Panc1 (cell line): ENCODE measurements at places on chromosomes 12 and 14.

GRCh38 chr14:60753264-60754119 lies 18.9 kb downstream of the MNAT1 start:
- DNase-seq = no peak

DNA sequence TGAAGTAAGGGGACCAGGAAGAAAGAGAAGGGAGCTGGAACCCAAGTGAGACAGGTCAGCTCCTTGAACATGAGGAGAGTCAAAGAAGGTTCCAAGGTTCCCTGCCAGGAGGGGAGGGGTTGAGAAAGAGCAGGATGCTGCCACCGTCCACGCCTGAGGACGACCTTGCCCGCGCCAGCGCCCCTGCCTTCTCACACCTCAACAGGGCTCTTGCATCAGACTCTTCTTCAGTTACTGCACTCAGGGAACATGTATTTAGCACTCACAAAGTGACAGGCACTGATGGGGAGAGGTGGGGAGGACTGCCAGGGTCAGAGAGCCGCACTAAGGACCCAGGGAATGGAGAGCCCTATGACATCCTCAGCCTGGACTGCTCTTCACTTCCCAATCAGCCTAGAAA lies 102.1 kb upstream of the NUDT4 start:
- no peak for DNase-seq

DNA sequence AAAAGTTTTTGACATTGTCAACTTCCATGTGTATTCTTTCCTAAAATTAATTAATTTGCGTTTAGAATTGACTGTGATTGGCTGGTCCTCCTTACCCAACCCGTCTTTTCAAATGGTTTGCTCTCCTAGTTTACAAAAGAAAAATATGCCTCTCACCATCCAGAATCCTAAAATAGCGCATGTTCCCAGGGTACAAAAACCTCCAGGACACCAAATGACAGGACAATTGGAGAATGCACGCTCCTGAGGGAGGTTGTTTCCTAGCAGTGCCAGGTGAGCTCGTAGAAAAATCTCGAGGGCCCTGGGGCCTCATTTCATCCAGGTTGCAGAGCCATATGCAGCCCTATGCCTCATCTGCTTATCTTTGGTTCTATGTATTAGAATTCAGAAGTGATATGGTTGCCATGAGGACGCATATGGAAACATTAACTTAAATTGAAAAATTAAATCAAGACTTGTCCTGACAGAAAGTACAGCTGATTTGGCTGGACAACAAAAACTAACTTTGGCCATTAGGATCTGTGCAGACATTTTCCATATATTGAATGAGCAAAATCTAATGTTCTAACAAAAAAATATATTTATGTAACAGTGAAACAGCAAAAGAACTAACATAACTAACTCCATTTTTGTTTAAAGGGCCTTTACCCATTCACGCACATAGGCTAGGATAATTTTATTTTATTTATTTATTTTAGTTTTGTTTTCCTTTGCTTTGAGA lies 28.2 kb upstream of the EGLN3 start:
- DNase-seq = no peak

- no peak for DNase-seq
Observed at GRCh38 chr12:47102406-47102805, 22.6 kb upstream of the AMIGO2 start.

- DNase-seq = no peak
Observed at GRCh38 chr12:91774434-91774921, 371.2 kb downstream of the BTG1 start.

DNA sequence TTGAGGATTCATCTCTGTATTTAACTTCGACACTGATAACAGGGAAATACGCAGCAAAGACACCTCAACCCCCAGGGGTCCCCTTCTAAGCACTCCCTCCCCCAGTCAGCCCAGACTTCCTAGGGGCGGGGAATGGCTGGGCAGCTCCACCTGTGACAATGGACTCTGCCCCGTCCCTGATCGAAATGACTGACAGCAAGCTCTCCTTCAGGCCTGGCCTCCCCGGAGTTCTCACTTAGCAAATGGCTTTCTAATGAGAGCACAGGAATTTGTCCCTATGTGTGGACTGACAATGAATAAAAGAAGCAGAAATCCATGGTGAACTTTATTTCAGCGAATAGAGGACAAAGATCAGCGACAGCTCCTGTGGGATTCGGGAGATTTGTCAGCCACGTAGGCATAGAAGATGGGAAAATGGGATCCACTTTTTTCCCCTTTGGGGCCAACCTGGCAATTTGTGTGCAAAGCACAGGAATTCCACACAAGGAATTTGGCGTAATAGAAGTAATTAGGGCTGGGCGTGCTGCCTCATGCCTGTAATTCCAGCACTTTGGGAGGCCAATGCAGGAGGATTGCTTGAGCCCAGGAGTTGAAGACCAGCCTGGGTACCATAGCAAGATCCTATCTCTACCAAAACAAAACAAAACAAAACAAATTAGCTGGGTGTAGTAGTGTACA lies 63.8 kb downstream of the TNFAIP2 start:
- no peak for DNase-seq

- DNase-seq = no peak
Observed at GRCh38 chr14:26204728-26205479, 392.9 kb downstream of the NOVA1 start.

DNA sequence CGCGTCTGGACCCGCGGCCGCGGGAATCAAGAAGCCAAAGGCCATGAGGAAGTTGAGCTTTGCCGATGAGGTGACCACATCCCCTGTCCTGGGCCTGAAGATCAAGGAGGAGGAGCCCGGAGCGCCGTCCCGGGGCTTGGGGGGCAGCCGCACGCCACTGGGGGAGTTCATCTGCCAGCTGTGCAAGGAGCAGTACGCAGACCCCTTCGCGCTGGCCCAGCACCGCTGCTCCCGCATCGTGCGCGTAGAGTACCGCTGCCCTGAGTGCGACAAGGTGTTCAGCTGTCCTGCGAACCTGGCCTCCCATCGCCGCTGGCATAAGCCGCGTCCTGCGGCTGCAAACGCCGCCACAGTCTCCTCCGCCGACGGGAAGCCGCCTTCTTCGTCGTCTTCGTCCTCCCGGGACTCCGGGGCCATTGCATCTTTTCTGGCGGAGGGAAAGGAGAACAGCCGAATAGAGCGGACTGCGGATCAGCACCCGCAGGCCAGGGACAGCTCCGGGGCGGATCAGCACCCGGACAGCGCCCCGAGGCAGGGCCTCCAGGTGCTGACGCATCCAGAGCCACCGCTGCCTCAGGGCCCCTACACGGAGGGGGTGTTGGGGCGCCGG lies 1.0 kb downstream of the INSM2 start:
- DNase-seq = no peak

GRCh38 chr14:101623685-101624444 lies 62.6 kb downstream of the DIO3 start:
- DNase-seq = no peak

DNA sequence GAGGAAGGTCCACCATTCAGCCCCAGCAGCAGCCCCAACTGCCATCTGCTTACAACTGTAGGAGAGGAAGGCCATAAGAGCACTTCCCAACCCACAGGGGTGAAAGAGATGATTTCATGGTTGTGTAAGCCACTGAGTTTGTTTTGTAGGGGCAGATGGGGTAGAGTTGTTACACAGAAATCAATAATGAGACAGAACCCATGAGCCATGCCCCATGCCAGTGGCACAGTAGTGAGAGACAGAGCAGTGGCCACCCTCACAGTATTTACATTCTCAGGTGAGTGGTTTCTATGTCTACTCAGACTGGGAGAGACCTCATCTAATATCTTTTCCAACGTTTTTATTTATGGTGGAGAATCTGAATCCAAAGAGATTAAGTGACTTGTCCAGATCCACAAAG lies 68.6 kb downstream of the NUAK1 start:
- no peak for DNase-seq

DNA sequence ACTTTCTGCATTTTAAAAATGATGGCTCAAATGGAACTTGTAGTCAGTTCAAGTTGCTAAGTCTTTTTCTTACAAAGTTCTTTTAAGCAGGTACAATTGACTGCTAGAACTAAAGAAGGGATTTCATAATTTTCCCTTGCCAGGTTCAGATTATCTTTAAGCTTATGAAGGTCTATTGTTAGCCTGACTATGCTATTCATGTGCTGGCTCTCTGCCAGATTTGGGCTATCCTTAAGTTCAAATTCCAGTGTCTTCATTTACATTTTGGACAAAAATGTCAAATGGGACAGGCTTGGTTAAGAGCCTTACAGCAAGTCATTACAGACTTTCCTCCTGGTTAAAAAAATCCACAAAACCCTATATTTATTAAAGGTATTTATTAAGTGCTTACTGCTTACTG lies 42.3 kb downstream of the INSM2 start:
- no peak for DNase-seq

GRCh38 chr12:20097626-20098025 lies 270.7 kb upstream of the PDE3A start:
- DNase-seq = no peak

DNA sequence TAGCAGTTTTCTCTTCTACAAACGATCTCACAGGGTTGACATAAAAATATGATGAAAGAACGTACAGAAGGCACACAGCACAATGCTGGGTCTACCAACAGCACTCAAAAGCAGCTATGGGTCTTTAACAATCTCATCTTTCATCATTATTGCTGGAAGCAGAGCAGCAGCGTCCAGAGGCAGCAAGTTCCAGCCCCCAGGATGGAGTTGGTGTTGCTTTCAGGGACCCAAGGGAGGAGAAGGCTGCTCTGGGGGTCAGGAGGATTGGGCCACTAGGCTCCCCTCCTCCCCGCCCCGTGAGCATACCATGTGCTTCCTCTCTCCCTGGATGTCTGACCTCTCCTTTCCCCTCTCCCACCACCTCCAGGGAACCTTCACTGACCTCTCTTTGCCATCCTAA lies 13.3 kb downstream of the KCTD10 start:
- no peak for DNase-seq

GRCh38 chr12:116876151-116876869 lies 4.9 kb downstream of the HRK start:
- no peak for DNase-seq

DNA sequence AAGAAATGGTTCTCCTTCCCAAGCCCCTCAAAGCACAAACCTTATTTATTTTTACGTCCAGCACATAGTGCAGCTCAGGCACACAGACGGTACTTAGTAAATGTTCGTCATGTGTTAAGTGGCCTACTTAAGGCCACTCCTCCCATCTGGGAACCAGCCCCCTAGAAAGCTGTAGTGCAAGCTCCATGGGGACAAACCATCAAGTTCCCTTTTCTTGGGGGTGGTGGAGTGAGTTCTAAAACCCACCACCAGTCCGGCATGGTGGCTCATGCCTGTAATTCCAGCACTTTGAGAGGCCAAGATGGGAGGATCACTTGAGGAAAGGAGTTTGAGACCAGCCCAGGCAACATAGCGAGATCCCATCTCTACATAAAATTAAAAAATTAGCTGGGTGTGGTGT lies 49.4 kb downstream of the PITPNM2 start:
- no peak for DNase-seq

- DNase-seq = no peak
Observed at GRCh38 chr14:46034305-46034704, 617.3 kb downstream of the RPL10L start.

- no peak for DNase-seq
Observed at GRCh38 chr12:104823985-104824461, 134.1 kb downstream of the SLC41A2 start.

- DNase-seq = no peak
Observed at GRCh38 chr14:106528717-106529116, 1002.3 kb downstream of the TMEM121 start.

DNA sequence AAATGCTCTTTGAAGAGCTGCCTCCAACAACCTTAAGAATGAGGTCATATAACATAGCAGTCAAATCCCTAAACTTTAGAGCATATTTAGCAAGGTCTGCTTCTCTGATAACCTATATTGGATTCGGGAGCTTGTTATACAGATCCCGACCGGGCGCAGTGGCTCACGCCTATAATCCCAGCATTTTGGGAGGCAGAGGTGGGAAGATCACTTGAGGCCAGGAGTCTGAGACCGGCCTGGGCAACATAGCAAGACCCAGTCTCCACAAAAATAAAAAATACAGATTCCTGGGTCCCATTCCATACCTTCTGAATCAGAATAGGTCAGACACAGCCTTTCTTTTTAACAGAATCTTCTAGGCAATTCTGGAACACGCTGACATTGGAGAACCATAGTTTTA lies 46.7 kb downstream of the SPRING1 start:
- DNase-seq = no peak

GRCh38 chr12:599756-600155 lies 63.5 kb downstream of the NINJ2 start:
- DNase-seq = no peak

GRCh38 chr12:2173971-2174370 lies 121.2 kb downstream of the CACNA1C start:
- DNase-seq = no peak

DNA sequence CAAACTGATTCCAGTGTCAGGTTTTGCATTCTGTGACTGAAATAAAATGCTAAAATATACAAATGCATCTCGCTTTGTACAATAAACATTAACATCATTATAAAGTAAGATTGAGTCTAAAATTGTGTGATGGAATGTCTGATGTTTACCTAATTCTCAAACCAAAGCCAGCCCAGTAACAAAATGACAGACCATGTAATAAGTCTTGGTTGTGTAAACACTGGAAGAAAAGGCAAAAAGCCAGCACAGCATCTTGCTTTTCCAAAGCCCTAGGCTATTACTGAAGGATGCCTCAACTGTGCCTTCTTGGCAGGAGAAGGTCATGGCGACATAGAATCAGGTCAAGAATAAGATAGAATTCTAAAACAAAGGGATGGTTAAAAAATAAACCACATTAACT lies 169.6 kb downstream of the EGLN3 start:
- no peak for DNase-seq

DNA sequence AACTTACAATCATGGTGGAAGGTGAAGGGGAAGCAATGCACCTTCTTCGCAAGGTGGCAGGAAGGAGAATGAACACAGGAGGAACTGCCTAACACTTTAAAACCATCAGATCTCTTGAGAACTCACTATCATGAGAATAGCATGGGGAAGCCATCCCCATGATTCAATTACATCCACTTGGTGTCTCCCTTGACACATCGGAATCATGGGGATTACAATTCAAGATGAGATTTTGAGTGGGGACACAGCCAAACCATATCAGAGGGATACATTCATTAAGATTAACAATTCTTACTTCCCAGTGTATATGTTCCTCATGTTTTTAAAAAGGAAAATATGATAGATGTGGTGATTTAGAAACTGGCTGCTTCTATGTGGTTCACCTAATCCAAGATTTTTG lies 117.9 kb downstream of the PDE3A start:
- no peak for DNase-seq

- DNase-seq = no peak
Observed at GRCh38 chr14:21965042-21965441, 291.4 kb upstream of the OR4E1 start.

DNA sequence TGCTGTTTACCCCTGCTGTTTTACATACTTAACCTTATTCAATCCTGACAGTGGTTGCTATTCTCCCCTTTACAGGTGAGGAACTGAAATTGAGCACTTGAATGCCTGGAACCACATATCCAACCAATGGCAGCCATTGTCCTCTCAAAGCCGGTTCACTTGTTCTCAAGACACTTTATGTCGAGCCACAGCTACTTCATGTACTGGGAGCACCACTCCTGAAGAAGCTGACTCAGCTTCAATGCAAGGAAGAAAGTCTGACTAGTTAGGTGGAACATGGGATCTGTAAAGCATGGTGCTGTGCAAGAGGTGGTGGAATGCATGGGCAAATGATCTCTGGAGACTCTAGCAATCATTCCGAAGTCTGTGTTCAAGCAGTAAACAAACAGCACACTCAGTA lies 113.9 kb upstream of the CPM start:
- DNase-seq = no peak

- DNase-seq = no peak
Observed at GRCh38 chr12:30525171-30525570, 170.5 kb downstream of the IPO8 start.
